A172 (cell line): ENCODE measurements at places on chromosomes 7 and 10.

GRCh38 chr7:158517571-158517970, 70.1 kb downstream of the PTPRN2 start:
- DNase-seq: no peak

- DNase-seq: no peak
These were observed 49.1 kb downstream of the GRB10 start for GRCh38 chr7:50733552-50733951.

- no peak for DNase-seq
These were observed 75.0 kb upstream of the MKX start for GRCh38 chr10:27820637-27821036.

- peak; percentile 89 for DNase-seq
These were observed 708 bp upstream of the GPR85 start for GRCh38 chr7:113087071-113087998.

- DNase-seq: no peak
These were observed 76.9 kb downstream of the INSIG1 start for GRCh38 chr7:155374276-155375252.

DNA sequence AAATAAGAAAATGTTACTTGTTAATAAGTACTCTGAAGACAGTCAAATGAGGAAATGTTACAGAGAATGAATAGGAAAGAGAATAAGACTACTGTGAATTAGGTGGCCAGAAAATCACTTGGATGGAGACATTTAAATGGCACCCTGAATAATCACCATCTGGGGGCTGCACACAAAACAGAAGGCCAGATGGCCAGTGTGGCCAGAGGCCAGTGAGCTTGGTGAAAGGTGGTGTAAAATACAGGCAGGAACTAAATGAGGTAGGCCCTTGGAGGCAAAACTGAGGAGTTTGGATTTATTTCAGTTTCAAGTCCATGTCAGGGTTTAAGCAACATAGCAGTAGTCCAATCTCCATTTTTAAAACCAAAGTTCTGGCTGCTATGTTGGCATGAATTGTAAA, 126.7 kb downstream of the TSPAN12 start:
- DNase-seq: no peak

DNA sequence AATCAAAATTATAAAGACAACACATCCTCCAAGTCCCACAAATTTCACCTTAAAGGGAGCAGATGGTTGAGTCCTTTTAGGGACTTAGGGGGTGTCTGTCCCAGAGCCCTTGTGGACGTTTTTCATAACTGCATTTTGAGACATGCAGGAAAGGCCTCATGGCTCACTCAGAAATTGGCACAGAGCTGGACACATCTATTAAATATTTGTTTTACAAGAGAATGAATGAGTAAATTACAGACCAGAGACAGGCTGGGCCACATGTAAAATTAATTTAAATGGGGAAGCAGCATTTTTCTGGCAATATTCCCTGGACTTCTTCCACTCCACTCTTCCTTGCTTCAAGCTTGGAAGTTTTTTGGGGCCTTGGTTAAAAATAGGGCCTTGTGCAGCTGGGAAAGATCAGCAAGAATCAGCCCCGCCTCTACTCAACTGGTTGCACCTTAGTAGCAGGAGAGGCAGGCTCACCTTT, 20.0 kb downstream of the LAMB1 start:
- DNase-seq: no peak

DNA sequence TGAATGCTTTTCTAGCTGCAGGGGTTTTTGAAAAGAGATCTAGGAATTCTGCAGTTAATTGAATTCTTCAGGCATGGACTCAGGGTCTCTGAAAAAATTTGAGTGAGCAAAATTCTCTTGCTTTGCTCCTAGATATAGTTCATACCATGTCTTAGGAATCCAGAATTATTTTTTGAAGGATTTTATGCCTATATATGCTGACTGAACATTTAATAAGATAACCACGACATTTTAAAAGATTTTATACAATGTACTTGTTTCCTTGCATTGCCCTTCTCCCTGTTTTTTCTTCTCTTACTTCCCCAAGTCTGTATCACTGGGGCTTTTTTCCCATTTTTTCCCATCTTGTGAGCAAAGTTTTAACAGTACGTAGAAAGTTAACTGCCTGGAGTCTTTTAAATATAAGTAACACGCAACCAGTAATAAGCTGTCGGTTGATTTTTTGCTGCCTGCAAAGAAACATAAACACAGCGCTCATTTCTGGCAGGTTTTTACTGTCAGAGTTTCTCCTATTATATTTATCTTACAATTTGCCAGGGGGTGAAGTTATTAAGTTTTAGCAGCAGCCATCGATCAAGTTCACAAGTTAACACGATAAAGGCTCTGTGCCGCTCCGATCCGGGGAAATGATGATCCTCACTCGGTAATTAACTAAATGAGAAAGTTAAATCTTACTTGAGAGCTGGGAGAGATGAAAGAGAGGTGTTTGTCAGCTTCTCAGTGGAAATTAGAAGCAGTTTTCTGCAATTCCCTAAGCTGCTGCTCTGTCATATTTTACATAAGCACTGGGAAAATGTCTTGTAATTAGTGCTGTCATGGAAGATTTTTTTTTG, 81.0 kb downstream of the POLL start:
- DNase-seq: no peak

DNA sequence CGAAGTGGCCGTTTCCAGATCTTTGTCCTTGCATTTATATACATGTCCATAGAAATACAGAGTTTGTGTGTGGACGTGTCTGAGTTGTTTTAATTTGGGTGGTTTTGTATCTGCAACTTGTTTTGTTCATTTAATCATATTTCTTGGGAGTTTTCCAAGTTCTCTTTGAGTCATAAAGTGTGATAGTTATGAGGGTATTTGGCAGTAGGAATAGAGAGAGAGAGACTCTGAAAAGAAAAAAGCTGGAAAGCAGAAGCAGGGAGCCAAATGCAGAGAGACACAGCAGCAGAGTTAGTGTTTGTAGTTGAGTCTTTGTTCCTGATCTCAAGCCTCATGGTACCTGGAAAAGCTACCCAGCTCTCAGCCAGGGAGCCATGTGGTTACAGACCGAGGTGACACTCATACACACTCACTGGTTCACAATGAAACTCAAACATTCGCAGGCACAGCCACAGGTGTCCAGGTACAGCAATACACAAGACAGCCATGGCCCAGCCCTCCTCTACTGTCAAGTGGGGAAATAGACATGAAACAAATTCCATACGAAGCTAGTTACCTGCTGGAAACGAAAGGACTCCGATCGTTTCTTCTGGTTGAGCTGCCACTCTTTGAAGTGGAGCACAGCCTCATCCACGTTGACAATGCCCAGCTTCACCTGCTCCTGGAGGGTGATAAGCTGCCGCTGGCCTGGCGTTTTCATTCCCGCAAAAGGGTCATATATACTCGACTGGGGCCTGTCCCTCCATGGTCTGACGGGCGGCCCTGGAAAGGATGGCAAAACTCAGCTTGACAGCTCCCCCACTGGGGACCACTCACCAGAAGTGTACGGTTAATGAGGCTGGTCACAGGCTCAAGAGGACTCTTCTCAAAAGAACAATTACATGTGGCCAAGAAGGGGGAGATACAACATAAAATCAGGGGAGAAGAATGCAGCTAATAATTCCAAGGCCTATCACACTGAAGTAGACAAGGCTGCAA, 33.3 kb upstream of the TM9SF3 start:
- DNase-seq: no peak

DNA sequence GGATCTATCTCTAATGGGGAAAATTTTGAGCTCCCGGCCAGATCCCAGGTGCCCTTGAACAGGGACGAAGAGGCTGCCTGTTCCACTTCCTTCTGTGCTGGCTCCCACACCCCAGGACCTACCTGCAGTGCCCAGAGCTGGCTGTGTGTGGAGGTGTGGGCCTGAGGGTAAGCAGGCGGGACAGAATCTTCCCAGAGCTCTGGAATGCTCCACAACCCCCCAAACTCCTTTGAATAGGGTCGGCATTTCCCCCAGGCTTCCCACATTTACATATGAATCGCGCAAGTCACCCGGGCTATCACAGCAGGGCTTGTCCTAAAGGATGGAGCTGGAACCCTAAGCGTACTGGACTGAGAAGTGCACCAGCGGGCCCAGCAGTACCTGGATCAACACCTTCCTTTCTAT, 95.9 kb downstream of the DNMBP start:
- no peak for DNase-seq

GRCh38 chr10:116670706-116671105, 50.0 kb downstream of the PNLIPRP2 start:
- no peak for DNase-seq

DNA sequence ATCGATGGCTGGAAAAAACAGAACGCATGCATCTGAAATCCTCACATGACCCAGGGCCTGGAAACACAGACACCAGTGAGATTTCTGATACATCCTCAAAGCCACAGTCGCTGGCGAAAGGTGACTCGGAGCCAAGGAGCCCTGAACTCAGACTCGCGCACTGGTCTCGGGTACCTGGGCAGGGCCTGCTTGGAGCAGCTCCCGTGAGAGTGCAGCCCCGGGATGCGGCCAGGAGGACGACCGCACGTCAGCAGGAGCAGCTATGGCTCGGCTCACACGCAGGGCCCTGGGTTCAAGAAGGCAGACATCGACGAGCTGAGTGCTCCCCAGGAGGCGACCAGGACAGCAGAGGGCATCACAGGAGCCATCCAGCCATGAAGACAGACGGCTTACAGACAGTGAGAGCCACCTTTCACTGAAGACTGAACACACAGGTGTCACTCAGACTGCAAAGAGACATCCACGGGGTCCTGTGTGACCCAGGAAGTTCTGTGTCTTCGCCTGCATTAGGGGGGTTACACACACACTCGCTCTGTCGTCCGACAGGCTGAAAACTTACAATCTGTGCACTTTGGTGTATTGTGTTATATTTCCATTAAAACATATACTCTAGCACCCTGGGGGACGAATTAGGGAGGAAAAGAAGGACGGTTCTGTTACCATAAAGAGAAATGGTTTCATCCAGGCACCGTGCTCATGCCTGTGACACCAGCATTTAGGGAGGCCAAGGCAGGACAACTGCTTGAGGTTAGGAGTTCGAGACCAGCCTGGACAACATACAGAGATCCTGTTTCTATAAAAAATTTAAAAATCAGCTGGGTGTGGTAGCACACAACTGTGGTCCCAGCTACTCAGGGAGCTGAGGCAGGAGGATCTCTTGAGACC, 227.7 kb downstream of the MAD1L1 start:
- no peak for DNase-seq

DNA sequence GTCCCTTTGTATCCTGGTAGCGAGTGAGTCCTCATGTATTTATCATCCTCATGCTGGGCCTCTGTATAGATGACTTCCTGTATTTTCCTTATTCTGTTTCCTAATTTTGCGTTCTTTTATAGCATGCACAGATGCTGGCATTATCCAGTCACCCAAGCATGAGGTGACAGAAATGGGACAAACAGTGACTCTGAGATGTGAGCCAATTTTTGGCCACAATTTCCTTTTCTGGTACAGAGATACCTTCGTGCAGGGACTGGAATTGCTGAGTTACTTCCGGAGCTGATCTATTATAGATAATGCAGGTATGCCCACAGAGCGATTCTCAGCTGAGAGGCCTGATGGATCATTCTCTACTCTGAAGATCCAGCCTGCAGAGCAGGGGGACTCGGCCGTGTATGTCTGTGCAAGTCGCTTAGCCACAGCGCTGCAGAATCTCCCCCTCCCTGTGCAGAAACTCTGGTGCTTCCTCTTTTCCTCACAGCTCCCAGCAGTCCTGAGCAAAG, 183.1 kb upstream of the PRSS58 start:
- peak; percentile 24 for DNase-seq
